ENCODE measurements at places on chromosomes 16 and 17. TPM values are rescaled to one million over a fixed set of nuclear protein-coding genes. Genes with fewer than 3 reads are reported as not detected.

HEATR9 gene
- not detected for total RNA-seq

GRCh38 chr16:10480151-10480550 lies 94.3 kb downstream of the ATF7IP2 start:
- H3K36me3 ChIP-seq = peaks cover 32% of the 10 kb centered on the region
- no peak overlapping the region for H3K27ac ChIP-seq
- H3K27me3 ChIP-seq = no peaks in the 10 kb centered on the region
- H3K4me1 ChIP-seq = no peaks in the 10 kb centered on the region
- no peak for DNase-seq

GRCh38 chr16:11050944-11051343 lies 106.6 kb downstream of the CLEC16A start:
- no peak overlapping the region for H3K4me3 ChIP-seq
- peak overlapping the region; percentile 83 for H3K27ac ChIP-seq
- H3K27me3 ChIP-seq = no peaks in the 10 kb centered on the region
- peaks cover 70% of the 10 kb centered on the region for H3K4me1 ChIP-seq

GRCh38 chr16:67969254-67970039 lies 1.0 kb upstream of the SLC12A4 start:
- peak overlapping the region; percentile 82 for H3K4me3 ChIP-seq
- DNase-seq = no peak
- peak overlapping the region; percentile 91 for H3K27ac ChIP-seq
- peaks cover 1% of the 10 kb centered on the region for H3K36me3 ChIP-seq
- H3K27me3 ChIP-seq = no peaks in the 10 kb centered on the region

DNA sequence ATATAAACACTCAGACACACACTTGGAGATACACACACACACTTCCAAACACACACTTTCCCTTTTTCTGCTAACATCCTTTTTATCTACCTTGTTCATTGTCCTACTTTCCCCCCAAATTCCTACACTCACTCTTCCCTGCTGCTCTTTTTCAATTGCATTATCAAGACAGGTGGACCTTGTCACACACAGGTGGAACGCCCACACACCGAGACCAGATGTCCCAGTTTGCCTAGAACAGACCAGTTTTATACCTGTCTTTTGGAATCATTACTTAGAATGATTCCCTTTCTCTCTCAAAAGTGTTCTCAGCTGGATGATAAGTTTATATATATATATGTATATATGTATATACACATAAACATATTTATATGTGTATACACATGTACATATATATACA lies 50.7 kb upstream of the ARHGAP44 start:
- H3K27me3 ChIP-seq = no peaks in the 10 kb centered on the region
- no peak for DNase-seq
- no peak overlapping the region for H3K27ac ChIP-seq
- no peak overlapping the region for H3K4me3 ChIP-seq
- no peaks in the 10 kb centered on the region for H3K4me1 ChIP-seq
- H3K36me3 ChIP-seq = no peaks in the 10 kb centered on the region

PYDC1 gene
- total RNA-seq = not detected

DNA sequence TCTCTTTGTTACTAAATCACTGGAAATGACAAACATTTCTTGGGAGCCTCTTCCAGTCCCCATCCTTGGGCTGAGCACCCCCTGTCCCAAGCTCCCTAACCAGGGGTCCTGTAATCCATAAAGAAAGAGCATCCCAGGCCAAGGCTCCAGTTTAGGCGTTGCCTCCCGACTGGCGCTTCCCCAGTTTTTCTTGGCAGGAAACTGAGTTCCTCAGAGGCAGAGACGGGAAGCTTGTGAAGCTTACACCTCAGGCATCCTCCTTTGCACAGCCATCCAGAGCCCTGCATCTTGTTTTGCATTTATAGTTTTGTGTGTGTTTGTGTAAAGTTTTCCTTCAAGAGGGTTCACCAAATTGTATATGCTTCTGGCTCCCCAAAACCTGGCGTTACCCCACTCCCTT lies 7.1 kb downstream of the COPZ2 start:
- no peak overlapping the region for H3K27ac ChIP-seq
- H3K4me3 ChIP-seq = no peak overlapping the region
- no peak for DNase-seq
- peaks cover 9% of the 10 kb centered on the region for H3K4me1 ChIP-seq
- peaks cover 28% of the 10 kb centered on the region for H3K27me3 ChIP-seq
- no peaks in the 10 kb centered on the region for H3K36me3 ChIP-seq

- no peak overlapping the region for H3K4me3 ChIP-seq
- no peaks in the 10 kb centered on the region for H3K4me1 ChIP-seq
- DNase-seq = no peak
- H3K27ac ChIP-seq = no peak overlapping the region
- H3K36me3 ChIP-seq = no peaks in the 10 kb centered on the region
- H3K27me3 ChIP-seq = no peaks in the 10 kb centered on the region
Observed at GRCh38 chr17:27667656-27668487, 36.9 kb downstream of the LGALS9 start.

- no peak for DNase-seq
- H3K4me3 ChIP-seq = no peak overlapping the region
- H3K27me3 ChIP-seq = no peaks in the 10 kb centered on the region
- H3K4me1 ChIP-seq = peaks cover 13% of the 10 kb centered on the region
- no peaks in the 10 kb centered on the region for H3K36me3 ChIP-seq
Observed at GRCh38 chr17:73013301-73013700, 79.2 kb downstream of the SLC39A11 start.

GRCh38 chr16:4566144-4566543 lies 10.0 kb downstream of the C16orf96 start:
- H3K4me3 ChIP-seq = no peak overlapping the region
- no peaks in the 10 kb centered on the region for H3K36me3 ChIP-seq
- no peak for DNase-seq
- no peaks in the 10 kb centered on the region for H3K4me1 ChIP-seq
- peaks cover 9% of the 10 kb centered on the region for H3K27me3 ChIP-seq
- H3K27ac ChIP-seq = no peak overlapping the region

GRCh38 chr17:41785091-41785858 lies 1.2 kb downstream of the JUP start:
- peaks cover 52% of the 10 kb centered on the region for H3K27me3 ChIP-seq
- no peak for DNase-seq
- no peak overlapping the region for H3K27ac ChIP-seq
- no peaks in the 10 kb centered on the region for H3K36me3 ChIP-seq

DNA sequence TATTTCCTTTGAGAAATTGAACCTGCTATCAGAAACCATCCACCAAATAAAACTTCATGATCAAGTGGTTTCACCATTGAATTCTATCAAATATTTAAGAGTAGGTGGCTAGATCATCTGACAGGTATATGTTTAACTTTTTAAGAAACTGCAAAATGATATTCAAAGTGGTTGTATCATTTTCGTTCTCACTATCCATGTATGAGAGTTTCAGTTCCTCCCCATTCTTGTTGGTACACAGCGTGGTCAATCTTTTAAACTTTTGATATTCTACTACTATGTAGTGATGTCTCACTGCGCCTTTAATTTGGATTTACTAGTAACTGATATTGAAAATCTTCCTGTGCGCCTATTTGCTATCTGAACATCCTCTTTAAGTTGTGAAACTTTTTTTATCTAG lies 163.7 kb downstream of the CYB561 start:
- H3K4me3 ChIP-seq = no peak overlapping the region
- H3K36me3 ChIP-seq = no peaks in the 10 kb centered on the region
- DNase-seq = no peak

DNA sequence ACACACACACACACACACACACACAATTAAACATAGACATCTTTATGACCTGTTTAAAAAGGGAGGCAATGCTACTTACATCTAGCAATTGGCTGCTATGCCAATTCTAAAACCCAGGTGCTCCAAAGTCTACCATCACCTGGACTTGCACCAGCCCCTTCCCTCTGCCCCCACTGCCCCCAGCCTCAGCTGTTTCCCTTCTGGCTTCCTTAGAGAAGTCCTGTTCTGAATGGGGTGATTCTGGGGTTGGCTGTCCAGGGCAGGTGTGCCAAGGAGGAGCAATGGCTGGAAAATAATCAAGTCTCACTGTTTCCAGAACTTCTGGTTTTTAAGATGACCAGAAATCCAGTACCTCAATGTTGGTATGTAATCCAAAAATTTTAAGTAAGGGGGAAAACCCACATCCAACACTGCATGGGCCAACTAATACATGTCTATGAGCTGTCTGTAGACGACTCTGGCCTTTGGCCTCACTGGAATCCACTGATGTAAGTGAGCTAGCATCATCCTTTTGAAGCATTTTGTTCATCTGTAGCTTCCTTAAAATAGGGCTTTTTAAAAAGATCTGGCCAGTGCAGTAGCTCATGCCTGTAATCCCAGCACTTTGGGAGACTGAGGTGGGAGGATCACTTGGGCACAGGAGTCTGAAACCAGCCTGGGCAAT lies 2.1 kb downstream of the IFT20 start:
- no peak for DNase-seq
- peak overlapping the region; percentile 99 for H3K4me3 ChIP-seq
- no peak overlapping the region for H3K27ac ChIP-seq
- H3K4me1 ChIP-seq = peaks cover 41% of the 10 kb centered on the region
- no peaks in the 10 kb centered on the region for H3K27me3 ChIP-seq

- no peak overlapping the region for H3K27ac ChIP-seq
- DNase-seq = no peak
- H3K4me1 ChIP-seq = peaks cover 9% of the 10 kb centered on the region
- H3K4me3 ChIP-seq = no peak overlapping the region
- peaks cover 4% of the 10 kb centered on the region for H3K36me3 ChIP-seq
- H3K27me3 ChIP-seq = peaks cover 13% of the 10 kb centered on the region
Observed at GRCh38 chr17:50110591-50111349, 15.6 kb downstream of the PDK2 start.

ASPSCR1 gene
- total RNA-seq = 32.2 TPM

CDH11 gene
- not detected for total RNA-seq

- H3K4me1 ChIP-seq = peaks cover 35% of the 10 kb centered on the region
- H3K4me3 ChIP-seq = peak overlapping the region; percentile 87
- peak; percentile 64 for DNase-seq
- peaks cover 3% of the 10 kb centered on the region for H3K27me3 ChIP-seq
Observed at GRCh38 chr16:3879887-3880564, 487 bp downstream of the CREBBP start.

DNA sequence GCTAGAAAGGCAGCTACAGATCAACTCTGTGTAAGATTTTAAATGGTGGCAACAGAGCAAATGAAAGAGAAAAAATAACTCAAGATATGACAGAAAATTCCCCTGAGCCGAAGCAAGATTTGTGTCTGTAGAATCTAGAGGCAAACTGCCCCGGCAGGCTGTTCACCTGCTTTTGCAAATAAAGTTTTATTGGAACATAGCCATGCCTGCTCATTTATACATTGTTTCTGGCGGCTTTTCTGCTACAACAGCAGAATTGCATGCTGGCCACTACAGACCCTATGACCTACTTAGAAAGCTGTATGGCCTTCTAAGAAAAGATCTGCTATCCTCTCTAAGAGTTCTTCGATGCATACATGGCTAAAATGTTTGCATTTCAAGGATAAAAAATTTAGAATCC lies 119.5 kb downstream of the SALL1 start:
- no peak overlapping the region for H3K27ac ChIP-seq
- DNase-seq = no peak
- no peaks in the 10 kb centered on the region for H3K36me3 ChIP-seq

DNA sequence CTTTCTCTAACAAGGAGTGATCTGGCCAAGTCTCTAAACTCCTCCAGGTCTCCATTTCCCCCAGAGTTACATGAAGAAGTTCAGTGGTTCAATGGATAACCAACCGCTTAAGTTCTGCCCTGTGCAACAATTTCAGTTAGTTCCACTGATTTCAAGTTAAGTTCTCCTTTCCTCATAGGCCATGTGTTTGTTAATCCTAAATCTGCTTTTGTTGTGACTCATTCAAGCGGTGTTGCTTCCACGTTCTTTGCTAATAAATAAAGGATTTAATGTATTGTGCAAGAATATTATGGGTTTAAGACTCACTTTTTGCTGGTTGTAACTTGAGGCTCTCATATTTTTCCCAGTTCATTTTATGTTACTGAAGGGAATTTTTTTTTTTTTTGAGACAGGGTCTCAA lies 36.3 kb downstream of the GNA13 start:
- no peak overlapping the region for H3K27ac ChIP-seq
- H3K27me3 ChIP-seq = no peaks in the 10 kb centered on the region
- DNase-seq = no peak
- H3K36me3 ChIP-seq = peaks cover 26% of the 10 kb centered on the region
- peaks cover 42% of the 10 kb centered on the region for H3K4me1 ChIP-seq

DNA sequence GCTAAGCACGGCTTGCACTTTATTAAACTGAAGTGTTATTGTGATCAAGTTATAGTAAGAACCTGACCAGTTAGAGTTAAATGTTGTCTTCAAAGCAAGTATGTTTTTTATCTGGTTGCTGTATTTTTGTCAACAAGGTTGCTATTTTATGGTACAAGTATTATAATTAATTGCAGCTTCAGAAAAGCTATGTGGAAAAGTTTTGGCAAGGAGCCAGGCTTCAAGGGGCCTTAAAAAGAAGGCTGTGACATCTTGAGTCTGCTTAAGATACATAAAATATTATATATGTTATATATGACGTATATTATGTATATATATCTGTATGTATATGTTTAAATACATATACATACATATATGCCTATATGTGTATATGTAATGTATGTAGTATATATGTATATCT lies 1461.2 kb upstream of the CDH8 start:
- H3K27me3 ChIP-seq = no peaks in the 10 kb centered on the region
- no peak overlapping the region for H3K4me3 ChIP-seq
- H3K4me1 ChIP-seq = no peaks in the 10 kb centered on the region
- H3K36me3 ChIP-seq = no peaks in the 10 kb centered on the region
- no peak for DNase-seq

DNA sequence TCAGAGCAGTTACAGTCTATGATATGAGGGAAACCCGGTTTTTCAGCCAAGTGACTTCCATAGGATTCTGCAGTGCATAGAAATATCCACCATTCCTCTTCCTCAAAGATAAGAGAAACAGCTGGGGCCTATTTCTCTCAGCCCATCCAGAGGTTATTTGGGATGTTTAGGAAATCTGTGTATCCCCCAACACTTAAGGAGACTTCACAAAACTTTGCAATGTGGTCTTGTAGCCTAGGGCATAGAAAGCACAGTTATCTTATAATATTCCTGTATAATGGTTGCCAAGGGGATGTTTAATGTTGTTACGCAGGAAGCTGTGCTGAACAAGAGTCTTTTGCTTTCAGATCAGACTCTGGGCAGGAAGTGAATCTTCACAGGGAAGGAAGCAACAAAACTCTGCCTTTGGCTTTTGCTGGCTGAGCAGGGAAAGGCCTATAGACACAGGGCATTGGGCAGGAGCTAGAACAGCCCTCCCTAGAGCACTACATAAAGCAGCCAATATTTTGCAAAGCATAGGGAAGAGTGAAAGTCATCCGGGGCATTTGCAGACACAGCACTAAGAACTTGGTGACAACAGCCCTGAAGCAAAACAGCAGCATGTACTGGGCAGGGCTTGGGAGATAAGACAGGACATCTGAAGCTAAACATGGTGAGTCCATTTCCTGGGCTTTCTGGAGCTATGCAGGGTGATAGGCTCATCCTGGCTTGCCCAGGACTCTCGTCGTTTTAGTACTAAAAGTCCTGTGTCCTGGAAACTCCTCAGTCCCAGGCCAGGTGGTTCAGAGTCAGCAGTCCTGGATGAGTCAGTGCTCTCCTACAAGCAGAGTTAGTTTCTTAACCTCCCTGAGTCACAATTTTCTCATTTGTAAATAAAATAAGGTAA lies 18.7 kb upstream of the BEAN1 start:
- H3K27me3 ChIP-seq = peaks cover 23% of the 10 kb centered on the region
- DNase-seq = no peak
- H3K36me3 ChIP-seq = peaks cover 8% of the 10 kb centered on the region
- H3K27ac ChIP-seq = peak overlapping the region; percentile 89

All from activated T-helper 1 cell treated with anti-CD3 and anti-CD28 coated beads, Interleukin-12 subunit alpha, Interleukin-12 subunit beta, Interleukin-2, Interleukin-4 antibody, amounts not matched to agents 30 ng/mL and 10 ng/mL and 1 ng/mL, durations not matched to agents 14 hours and 24 hours and 36 hours (primary cell).